ENCODE measurements at places on chromosomes 13 and 19. TPM values are rescaled to one million over a fixed set of nuclear protein-coding genes. Genes with fewer than 3 reads are reported as not detected.

DNA sequence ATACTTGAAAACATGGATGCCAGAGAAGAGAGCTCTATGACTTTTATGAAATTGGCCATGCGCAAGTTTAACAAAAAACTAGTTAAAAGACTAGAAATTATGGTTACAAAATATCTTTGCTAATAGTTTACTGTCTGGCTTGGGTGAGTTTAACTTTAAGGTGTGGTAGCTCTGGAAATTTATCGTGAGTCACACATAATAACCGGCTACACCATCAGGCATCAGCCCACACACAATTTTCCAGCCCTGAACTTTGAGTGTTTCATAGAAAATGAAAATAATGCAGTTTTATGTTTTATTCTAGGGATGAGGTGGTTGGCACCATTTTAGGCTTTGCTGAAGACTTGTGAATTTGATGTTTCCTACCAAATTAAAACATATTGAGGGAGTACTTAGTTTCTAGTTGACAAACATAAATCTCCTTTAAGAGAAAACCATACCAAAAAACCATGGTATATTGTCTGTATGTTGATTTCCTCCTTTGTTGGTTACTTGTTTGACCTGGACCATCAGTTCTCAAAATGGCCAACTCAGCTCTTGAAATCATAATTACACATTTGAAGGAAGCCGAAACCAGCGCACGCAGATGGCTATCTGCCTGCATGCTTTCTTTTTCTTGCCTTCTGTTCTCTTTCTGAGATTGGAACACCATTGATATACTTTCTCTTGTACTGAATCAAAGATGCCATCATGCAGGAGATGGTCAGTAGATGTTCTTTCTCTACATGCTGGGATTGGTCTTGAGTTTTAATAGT, 125.1 kb downstream of the AKAP11 start:
- no peak for DNase-seq

DNA sequence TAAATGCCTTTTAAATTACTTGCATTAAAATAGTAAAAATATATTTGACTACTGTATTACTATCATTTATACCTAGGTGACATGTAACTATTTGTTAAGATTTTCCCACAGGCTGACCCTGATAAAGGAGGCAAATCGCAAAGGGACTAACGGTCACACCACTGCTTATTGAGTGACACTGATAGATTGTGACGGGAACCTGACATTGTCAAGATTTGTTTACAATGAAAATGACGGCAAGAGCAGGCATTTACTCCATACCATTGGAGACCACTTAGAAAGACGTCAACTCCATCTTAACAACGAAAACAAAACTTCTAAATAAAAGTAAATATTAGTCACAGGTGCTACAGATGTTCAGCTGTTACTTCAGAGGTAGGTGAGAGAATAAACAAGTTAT, 289.0 kb downstream of the DACH1 start:
- DNase-seq: no peak

GRCh38 chr13:43285933-43286597, 262.7 kb downstream of the DNAJC15 start:
- DNase-seq: no peak

- no peak for DNase-seq
Observed at GRCh38 chr13:32940601-32941000, 75.6 kb upstream of the KL start.

DNA sequence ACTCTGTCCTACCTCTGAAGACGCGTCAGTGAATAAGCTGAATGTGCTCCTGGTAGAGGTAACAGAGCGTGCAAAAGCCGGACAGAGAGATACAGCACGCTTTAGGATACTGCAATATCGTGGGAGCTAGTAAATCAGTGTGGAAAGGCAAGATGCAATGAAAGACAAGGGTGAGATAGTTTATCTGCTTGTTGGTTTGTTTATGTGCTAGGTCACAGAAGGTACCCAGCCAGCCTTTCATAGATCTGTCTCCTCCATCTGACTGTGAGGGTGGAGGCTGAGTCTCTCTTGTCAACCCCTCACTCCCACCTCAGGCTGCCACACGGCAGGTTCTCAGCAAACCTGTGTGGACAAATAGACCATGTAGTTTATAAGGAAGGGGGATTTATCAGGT, 904 bp upstream of the GIPC1 start:
- DNase-seq: no peak

The LILRA1 gene
- 0.15 TPM for total RNA-seq

DNA sequence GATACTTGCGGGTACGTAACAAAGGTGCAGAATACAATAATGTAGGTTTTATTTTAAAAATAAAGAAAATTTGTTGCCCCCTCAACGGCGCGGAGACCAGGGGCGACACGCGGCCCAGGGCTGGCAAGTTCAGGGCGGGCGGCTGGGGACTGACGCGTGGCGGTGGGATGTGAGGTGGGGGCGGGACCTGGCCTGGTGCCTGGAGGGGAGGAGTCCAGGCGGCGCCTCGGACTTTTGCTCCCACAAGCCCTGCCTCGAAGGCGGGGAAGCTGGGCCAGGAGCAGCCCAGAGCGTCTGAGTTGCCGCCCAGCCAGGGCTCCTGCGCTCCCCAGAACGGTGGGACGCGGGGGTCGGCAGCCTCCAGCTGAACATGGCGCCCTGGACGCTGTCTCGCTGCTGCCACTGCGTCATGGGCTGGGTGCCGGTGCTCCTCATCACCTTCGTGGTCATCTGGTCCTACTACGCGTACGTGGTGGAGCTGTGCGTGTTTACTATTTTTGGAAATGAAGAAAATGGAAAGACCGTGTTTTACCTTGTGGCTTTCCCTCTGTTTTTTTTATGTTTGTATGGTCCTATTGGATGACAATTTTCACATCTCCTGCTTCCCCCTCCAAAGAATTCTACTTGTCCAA, 1122.8 kb upstream of the ATXN8OS start:
- no peak for DNase-seq

GRCh38 chr13:48585456-48585840, 52.6 kb upstream of the RCBTB2 start:
- DNase-seq: peak; percentile 61
